Globus pallidus (tissue), 1 donor: ENCODE measurements at places on chromosomes 16 and 17.

GRCh38 chr16:11177578-11178160 is 78.3 kb downstream of the SOCS1 start:
- DNase-seq, result no peak

- no peak for DNase-seq
Measured at GRCh38 chr16:88830258-88830657, 18.5 kb upstream of the APRT start.

- no peak for DNase-seq
Measured at GRCh38 chr17:77846531-77847085, 111.9 kb upstream of the TNRC6C start.

DNA sequence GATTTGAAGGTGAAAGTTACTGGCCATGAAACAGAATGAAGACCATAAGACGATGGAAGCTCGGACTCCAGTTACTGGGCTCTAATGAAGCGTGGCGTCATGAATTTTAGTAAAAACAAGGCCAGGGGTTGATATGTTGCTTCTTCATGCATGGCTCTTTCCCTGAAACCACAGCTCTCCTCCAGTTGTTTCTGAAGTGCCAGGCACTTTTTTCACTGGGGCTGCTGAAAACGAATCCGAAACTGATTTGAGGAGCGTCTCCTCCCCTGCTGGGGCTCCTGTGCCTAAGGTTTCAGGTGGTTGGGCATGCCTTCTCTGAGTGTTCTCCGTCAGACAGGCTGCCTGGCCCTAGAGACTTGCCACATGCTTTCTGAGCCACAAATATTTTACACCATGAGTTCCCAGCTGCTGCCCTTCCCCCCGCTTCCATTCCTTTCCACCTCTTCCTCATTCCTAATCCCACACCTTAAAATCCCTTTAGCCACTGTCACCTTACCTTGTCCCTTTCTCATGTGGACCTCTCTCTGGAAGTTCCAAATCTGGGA is 3.7 kb upstream of the MYL4 start:
- peak; percentile 25 for DNase-seq

- no peak for DNase-seq
Measured at GRCh38 chr17:74211912-74212208, 1.5 kb upstream of the TTYH2 start.

GRCh38 chr17:80473701-80474100 is 2.7 kb downstream of the NPTX1 start:
- no peak for DNase-seq

- no peak for DNase-seq
Measured at GRCh38 chr17:69954241-69954925, 120.6 kb upstream of the KCNJ16 start.

- DNase-seq, result no peak
Measured at GRCh38 chr17:49616601-49617131, 41.0 kb downstream of the NXPH3 start.

DNA sequence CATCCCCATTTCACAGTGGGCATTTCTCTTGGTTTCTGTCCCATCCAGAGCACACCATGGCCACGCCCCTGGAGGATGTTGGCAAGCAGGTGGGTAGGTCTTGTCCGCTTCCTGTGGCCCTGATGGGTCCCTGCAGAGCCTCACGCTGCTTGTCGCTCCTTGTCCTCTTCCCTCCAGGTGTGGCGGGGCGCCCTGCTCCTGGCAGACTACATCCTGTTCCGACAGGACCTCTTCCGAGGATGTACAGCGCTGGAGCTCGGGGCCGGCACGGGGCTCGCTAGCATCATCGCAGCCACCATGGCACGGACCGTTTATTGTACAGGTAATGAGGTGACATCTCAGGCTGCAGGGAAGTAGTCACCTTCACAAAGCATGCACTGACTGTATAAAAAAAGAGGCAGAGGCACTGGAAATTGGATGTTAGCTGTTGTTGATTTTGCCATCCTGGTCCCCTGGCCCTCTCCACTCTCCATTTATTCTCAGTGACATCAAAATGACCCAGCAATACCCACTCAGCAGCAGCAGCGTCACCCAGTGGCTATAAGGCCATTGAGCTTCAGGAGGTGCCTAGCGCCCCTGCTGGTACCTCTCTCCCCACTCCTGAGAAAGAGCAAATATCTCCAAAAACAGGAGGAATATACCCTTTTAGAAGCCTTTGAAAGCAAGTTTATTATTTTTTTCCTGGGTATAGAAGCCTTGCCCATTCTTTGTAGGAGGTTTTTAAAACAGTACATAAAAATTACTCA is 13.7 kb downstream of the METTL22 start:
- DNase-seq, result no peak

DNA sequence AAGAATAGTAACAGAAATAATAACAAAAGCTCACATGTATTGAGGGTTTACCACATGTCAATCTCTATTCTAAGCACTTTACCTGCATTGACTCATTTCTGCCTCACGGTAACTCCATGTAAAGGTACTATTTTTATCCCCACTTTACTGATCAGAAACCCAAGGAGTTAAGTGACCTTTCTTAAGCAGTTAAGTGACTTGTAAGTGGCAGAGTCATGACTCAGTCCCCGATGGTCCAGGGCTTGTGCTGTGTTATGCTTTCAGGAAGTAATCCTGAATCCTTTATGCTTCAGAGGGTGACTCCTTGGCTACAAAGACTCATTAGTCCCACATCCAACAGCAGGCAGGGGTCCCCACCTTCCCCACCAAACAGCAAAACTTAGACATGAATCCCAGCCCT is 66.5 kb downstream of the MRM1 start:
- no peak for DNase-seq
